ENCODE measurements at places on chromosomes 4 and X. TPM values are rescaled to one million over a fixed set of nuclear protein-coding genes. Genes with fewer than 3 reads are reported as not detected.

GRCh38 chr4:148120216-148120615 lies 322.0 kb downstream of the NR3C2 start:
- DNase-seq, result no peak

The SPINK2 gene
- 0.60 TPM for polyA plus RNA-seq

DNA sequence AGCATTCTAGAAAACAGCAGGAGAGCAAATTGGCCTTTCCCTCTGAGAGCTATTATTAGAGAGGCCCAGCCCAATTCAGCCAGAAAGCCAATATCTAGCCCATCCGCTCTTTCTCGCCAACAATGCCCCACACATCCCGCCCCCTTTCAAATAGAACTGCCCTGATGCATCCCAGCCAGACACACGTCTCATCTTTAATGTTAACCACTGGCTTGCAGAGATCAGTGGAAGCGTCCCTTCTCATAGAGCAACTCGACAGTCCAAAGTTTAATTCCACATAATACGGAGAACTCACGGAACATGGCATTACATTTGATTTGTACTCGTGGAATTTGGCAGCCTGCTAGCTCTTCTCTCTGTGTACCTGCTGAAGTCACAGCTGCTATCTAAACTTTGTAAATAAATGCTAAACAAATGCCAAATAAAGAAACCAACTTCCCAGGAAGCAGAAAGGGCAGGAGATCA lies 304.4 kb downstream of the DHX15 start:
- DNase-seq, result no peak

- DNase-seq, result no peak
These were observed 58.9 kb downstream of the TLR10 start for GRCh38 chr4:38723726-38724474.

The SCFD2 gene
- 14.3 TPM for polyA plus RNA-seq

- no peak for DNase-seq
These were observed 86.0 kb upstream of the PGRMC2 start for GRCh38 chr4:128373628-128374027.

GRCh38 chr4:15677507-15677988 lies 4.1 kb upstream of the FAM200B start:
- DNase-seq, result no peak

DNA sequence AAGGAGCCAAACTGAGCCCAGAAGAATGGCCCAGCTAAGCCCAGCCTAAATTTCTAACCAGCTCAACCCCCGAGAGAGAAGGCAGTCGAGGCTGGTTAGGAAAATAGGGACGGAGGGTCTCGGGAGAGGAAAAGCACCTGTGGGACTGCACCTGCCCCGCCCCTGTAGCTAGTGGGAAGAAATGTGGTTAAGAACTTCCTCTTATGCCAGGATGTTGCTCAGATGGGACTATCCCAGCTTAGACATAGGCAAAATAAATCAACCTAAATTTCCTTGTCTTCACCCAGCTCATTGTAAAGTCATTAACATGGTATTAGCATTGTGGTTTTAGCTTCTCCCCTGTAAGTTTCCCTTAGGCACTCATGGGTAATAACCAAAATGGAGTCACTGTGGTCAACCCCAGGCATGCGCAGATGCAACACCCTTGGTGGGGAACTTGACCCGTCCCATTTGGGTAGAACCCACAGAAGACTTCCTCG lies 86.8 kb downstream of the ZNF718 start:
- DNase-seq, result no peak

GRCh38 chrX:30799327-30799726 lies 89.7 kb downstream of the TAB3 start:
- DNase-seq, result no peak

- no peak for DNase-seq
These were observed 161.0 kb upstream of the RASGEF1B start for GRCh38 chr4:81632581-81633299.

The USP17L15 gene
- not detected for polyA plus RNA-seq

DNA sequence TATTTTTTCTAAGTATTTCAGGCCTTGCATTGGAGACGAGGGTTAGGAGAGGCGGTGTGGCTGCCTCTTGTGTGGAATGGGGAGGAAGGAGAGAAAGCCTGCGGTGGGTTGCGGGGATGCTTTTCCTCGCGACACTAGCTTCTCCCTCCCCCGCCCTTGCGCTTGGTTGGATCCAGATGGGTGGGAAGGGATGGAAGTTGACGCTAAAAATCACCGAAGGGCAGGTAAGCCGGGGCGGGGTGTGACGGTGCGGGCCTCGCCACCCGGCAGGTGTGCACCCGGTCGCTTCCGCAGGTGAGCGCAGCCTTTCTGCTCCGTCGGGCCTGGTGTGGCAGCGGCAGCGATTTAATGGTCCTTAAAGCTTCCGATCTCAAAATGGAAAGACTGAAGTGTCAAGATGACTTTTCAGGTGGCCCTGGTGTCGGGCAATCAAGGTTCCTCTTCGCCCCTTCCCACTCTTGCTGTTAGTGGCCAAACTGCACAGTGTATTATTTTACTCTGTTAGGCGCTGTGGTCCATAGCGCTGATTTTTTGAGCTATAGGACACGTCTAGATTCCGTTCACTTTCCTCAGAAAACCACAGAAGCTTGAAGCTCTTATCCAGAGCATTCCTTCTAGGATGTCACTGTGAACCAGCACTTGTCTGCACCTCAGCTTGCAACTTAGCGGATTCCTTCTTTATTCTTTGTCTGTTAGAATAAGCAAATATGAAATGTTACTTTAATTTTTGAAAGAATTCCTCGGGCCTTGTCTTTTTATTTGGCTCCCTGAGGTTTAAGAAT lies 765 bp downstream of the ENOPH1 start:
- DNase-seq, result peak; percentile 51

- DNase-seq, result no peak
These were observed 4.1 kb downstream of the IL9R start for GRCh38 chrX:156001667-156002021.

The PNMA5 gene
- polyA plus RNA-seq, result 0.02 TPM

The CD38 gene
- 0.25 TPM for polyA plus RNA-seq

GRCh38 chr4:182507805-182508204 lies 264.6 kb downstream of the TENM3 start:
- DNase-seq, result no peak

The ITM2A gene
- polyA plus RNA-seq, result 95.7 TPM

- no peak for DNase-seq
These were observed 27.4 kb downstream of the SMARCA1 start for GRCh38 chrX:129495900-129496299.

DNA sequence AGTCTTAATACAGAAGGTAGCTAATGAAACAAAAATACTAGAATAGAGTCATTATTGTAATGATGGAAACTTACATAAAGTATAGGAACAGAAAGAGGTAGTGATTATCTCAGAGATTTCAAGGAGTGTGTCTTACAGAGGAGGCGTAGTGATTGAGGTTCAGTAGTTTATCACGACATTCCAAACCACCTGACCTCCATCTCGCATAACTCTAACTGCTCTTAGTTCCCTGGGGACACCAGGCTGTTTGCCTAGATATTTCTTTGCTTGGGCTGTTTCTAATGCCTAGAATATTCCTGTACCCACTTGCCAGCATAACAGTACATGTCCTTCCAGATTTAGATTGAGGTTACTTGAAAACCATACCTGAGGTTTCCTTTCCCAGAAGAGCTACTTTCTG lies 29.1 kb downstream of the STAG2 start:
- DNase-seq, result no peak

DNA sequence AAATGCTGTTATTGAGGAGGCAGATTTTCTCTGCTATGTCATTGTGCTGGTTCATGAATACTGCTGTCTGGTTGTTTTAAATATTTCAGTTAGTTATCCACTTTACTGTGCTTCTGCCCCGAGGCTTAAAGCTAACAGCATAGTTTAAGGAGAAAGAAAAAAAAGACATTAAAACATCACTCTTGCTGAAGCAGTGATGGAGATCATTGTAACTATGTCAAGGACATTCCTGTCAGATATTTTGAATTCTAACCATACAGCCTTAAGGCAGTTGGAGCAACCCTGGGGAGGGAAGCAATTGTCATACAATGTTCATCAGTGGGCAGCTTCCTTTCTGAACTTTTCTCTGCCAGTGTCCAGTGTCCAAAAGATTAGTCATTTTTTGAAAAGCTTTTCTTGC lies 199.0 kb upstream of the DDX53 start:
- no peak for DNase-seq

DNA sequence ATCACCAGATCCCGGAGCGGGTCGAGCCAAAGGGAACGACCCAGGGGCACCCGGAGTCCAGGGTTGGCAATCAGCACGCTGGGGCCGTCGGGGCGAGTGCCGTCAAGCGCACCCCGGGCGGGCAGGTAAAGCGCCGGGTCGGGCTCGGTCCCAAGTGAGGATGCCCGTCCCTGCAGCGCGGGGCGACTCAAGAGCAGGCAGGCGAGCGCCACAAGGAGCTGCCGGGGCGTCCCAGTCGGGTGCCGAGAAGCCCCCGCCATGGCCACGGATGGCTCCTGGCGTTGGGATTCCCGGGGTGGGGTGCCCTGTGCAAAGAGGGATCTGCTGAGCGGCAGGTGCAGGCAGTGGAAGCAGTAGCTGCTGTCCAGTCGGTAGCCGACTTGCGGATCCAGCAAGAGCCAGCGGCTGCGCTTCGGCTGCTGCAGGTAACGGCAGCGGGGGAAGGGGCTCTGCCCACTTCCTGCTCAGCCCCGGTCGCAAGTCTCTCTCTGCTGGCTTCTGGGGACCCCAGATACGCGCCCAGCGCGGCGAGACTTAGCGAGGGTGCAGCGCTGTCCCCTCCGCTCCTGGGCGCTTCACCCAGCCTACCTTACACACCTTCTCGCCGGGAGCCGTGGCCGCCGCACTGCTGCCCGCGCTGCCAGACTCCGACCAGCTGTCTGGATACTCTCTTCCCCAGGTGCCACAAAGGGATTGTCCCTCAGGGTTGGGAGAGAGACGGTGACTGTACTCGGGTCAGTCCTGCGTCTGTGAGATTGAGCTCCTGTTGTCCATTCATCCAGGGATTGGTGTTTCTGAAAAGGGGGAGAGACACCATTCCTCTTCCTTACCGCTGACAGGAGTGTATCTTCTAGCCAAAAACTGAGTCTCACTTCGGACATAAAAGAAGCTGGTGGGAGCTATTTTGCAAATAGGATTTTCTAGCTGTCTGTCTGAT lies at the start of gene FREM3:
Gene FREM3, minus strand, starts transcription at position 260 of the 937 bp plus-strand sequence. Its CDS starts 0 bp downstream, at position 260.
- no peak for DNase-seq

GRCh38 chr4:140269369-140269768 lies 104.1 kb upstream of the SCOC start:
- no peak for DNase-seq

Data from ovary (tissue), 10 donors.